ENCODE measurements at places on chromosomes 7 and 10.

DNA sequence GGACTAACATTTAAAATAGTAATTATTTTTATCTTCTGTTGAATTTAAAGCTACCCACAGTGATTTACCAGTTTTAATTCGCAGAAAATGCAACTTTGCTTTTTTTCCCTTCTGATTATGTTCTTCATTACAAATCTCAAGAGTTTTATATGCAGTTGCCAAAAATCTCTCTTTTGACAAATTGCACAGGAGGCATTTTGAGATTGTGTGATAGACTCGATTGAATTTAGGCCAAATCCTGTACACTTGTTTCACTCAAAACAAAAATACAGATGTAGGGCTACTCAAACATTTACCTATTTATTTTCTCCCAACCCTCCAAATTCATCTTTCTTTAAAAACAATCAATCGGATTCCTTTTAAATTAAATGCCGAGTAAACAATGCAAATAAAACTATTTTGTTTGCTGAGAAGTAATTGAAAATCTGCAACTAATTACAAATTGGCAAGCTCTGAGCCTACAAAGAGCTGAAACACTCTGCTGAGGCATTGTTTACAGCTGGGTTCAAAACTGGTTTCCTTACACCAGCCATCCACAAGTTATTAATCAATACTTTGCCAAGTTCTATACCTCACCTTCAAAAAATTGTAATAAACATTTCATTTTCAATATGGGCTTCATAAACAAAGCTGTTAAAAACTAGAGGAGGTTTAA lies 214.9 kb upstream of the TCF7L2 start:
- DNase-seq = no peak

DNA sequence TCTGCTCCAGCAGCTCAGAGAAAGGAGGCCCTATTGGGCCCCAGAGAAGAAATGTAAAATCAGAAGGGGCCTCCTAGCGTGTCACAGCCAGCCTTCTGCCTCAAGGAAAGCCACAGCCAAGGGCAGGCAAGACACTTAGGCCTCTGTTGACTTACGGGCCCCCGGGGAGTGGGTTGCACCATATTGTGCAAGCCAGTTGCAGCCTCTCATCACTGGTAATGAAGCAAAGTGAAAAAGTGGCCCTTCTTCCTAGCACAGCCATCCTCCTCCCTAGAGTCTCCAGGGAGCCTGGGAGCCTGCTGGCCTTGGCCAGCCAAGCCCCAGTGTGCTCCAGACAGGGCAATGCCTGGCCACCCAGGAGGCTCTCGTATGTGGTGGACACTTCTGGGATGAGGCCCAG lies 56.2 kb upstream of the GDF10 start:
- DNase-seq = no peak

DNA sequence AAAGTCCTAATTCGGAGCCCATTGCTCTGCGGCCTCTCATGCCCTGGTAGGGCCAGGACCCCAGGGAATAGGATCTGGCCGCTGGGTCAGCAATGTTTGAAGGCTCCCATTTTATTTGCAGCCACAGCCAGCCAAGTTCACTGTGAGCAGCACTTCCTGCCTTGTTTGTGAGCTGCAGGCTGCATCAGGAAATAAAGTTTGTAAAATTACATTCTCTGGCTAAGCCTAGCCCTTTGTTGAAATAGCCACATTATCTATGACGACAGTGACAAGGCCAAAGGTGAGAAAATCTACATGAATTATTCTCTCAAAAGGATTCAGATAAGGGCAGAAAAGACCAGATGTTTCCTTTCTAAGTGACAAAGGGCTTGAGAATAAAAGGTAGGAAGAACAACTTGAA lies 23.7 kb upstream of the ITGB1 start:
- DNase-seq = peak; percentile 75

DNA sequence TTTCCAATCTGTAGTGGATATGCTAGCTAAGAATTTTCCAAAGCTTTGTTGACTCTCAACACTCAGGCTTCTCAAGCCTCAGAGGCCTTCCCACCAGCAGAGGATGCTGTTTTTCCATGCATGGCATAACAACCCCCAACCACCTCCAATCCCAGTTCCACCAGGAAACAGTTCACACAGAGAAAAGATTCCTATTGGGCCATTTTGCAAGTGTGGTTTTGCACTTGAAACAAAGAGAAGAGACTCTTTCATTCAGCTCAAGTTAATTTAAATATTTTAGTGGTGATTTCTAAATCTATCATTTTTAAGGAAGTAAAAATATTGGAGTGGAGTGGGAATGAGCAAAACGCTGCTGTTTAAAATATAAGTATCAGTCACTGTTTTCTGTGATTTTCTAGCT lies 105.6 kb upstream of the COL1A2 start:
- peak; percentile 87 for DNase-seq

DNA sequence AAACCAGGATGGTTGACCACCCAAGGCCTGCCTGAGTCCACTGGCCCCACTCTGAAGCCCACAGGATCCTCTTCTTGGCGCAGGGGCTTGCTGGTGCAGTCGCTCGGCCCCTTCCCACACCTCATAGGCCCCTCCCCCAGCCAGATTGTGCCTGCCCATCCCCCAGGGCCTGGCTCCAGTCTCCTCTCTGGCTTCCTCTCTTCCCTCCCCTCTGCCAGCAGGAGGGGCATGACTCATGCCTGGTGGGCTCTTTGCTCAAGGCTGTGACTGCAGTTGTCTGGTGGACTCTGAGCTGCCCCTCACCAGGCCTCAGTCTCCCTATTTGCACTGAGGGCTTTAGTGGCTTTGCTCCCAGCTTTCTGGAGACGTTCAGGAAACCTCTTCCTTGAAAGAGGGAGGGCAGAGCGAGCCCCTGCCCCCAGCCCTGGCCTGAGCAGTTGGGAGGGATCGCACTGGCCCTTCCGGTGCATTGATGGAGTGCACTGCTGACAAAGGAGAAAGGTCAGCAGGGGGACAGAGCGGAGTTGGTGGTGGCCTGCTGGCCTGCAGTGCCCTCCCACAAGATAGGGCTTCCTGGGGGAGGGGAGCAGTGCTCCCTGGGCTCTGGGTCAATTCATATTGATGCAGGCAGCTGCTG lies 60.7 kb downstream of the ZMIZ1 start:
- peak; percentile 75 for DNase-seq

- no peak for DNase-seq
Measured at GRCh38 chr10:42872865-42873435, 90.4 kb downstream of the BMS1 start.

GRCh38 chr7:45975847-45976484 lies 54.9 kb upstream of the IGFBP3 start:
- no peak for DNase-seq

DNA sequence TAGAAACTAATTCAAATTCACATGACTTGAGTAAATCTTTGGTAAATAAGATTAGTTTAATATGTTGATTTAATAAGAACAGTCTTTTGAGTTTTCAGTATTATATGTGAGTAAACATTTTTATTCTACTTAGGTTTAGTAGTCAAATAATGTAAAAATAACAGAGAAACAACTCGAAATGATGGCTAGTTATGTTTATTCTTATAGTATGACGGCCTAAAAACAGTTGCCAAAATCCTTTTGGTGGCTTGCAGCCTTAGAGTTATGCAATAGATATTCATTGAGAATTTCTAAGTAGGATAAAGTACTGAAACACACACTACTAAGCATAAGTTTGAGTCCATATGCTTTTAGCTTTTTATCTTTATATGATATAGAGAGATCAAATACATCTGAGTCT lies 184.8 kb downstream of the GNAI1 start:
- DNase-seq = no peak

GRCh38 chr7:131159961-131160361 lies 167.7 kb upstream of the MKLN1 start:
- DNase-seq = peak; percentile 83

DNA sequence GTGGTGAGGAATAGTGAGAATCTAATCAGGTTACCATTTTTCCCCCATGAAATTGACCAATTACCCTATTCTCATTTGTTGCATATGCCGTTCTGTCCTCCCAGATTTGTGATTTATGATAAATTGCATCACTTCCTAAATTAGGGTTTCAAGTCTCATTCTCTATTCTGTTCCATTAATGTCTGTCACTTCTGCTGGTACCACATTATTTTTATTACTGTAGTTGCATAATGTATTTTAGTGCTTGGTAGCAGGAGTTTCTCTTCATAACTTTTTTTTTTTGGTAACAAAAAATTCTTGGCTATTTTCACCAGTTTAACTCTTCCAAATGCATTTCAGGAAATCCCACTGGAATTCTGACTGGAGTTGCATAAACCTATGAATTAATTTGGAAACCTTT lies 44.0 kb upstream of the FAM133B start:
- peak; percentile 20 for DNase-seq

- DNase-seq = peak; percentile 98
Measured at GRCh38 chr7:46764100-46764936, 817.6 kb downstream of the TNS3 start.

- no peak for DNase-seq
Measured at GRCh38 chr7:151468217-151469018, 28.5 kb upstream of the CRYGN start.

DNA sequence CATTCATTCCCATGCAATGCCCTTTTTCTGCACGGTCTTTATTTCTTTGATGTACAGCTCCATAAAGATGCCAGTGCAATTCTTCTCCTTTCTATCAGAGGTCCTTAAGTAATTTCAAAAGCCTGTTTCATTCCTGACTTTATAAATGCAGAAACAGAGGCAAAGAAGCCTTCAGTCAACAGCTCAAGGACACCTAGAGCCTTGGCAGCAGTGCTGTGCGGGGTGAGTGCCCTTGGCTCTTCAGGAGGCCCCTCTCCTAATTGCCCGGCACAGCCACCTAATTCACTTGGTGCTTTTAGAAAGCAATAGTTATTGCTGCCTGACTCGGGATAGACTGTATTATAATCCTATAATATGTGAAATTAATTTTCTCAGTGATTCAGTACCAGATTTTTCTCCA lies 169.6 kb upstream of the KLF6 start:
- DNase-seq = no peak

DNA sequence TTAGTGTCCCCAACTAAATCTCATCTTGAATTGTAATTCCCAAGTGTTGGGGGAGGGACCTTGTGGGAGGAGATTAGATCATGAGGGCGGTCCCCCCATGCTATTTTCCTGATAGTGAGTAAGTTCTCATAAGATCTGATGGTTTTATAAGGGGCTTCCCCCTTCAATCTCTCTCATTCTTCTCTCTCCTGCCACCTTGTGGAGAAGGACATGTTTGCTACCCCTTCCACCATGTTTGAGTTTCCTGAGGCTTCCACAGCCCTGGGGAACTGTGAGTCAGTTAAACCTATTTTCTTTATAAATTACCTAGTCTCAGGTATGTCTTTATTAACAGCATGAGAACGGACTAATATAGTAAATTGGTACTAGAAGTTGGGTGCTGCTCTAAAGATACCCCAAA lies 365.6 kb downstream of the ANKRD7 start:
- DNase-seq = no peak

DNA sequence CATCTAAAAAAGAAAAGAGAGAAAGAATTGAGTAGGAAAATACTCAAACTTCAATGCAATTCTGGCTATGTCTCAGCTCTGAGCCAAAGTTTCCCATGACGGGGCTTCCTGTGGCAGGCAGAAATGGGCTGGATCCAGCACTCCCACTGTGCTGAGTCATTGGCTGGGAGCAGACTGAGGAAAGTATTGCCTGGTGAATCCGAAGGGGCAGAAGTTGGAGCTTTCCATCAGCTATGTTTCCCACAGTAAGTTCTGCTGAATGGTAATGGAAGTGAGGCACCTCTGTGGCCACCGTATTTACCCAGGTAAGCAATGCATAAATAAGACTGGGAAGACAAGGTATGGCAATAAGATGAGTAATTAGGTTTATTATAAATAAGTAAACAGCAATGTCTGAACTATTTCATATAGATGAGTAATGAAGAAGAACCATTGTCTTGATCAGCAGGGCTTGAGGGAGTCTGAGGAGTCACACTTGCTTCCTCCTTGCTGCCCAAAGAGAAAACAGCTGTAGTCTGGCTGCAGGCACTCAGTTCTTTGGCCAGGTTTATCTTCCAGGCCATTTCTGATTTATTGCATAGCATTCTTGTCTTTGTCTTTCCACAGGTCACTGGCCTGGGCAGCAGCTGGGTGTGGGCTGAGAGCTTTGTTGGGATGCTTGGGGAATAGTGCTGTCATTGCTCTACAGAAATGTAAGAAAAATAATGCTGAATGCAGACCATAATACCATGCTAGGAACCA lies 255.3 kb downstream of the DNAJB9 start:
- DNase-seq = peak; percentile 66

DNA sequence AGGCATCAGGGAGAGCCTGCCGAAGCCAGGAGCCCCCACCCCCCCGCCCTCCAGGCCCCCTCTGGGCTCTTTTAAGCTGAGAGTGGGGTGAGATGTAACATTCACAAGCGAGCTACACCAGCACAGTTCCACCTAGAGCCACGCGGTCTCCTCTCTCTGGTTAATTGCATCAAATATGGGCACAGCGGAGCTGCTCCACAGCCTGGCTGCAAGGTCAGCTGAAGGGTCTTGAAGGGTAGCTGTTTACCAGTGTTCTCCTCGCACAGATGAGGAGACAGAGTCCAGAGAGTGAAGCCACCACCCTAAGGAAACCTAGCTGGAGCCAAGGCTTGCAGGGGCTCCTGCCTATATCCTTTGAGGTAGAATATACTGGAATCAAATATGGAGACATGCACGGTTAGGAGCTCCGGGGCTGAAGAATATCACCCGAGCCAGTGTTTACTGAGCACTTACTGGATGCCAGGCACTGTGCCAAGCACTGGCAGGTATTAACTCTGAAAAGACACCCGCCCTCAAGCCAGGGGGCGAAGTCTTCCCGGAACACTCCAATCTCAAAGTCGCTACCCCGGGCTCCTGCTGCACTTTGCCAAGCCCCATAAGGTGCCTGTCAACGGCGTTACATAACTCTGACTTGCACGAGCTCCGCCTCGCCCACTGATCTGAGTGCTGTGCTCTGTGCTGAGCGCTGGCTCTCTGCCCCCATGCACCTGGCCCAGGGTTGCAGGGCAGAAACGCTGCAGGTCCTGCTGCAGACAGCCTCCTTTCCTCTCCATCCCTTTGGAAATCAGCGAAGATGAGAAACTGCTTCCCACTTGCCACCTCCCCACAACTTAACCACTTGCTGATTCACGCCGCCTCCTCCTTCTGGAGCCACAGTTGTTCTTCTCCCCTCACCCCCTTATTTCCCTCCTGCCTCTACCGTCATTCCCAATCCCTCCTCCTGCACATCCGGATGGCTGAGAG lies 5.4 kb downstream of the CHST15 start:
- peak; percentile 76 for DNase-seq

DNA sequence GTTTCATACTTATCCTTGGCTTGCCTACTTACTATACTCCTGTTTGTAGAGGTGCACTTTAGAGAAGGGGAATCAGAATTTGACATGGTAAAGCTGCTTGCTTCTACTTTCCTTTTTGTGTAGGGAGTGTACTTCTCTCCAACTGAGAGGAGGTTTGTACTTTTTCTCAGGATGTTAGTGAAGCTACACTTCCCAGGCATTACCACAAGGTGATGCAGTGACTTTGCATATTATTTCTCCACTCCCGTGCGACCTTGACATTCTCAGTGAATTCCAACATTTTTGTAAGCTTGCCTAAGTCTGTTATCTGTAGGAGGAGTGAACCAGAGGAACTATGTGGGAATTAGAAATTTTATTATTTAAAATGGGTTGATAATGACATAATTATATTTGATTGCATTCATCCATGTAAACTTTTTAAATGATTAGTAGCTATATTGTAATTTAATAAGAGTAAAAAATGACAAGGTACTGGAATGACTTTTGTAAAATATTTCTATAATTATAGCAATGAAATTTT lies 5.2 kb downstream of the TAX1BP1 start:
- DNase-seq = peak; percentile 85

GRCh38 chr7:360454-361100 lies 70.6 kb downstream of the FOXL3 start:
- no peak for DNase-seq

- peak; percentile 84 for DNase-seq
Measured at GRCh38 chr10:116849248-116850057, at the start of gene ENO4. Gene ENO4 (plus strand): TSS chr10:116849499. CDS start chr10:116849567, 68 bp downstream.
